ENCODE measurements at places on chromosomes 1 and 21. TPM values are rescaled to one million over a fixed set of nuclear protein-coding genes. Genes with fewer than 3 reads are reported as not detected.
A peak's percentile ranks its signal among the peaks of the same experiment; 100 is the strongest.

SPATA46 gene
- not detected for total RNA-seq

ALX3 gene
- 2.8 TPM for total RNA-seq

ASCL5 gene
- total RNA-seq, result 0.26 TPM

SLAMF1 gene
- total RNA-seq, result not detected

FAM163A gene
- total RNA-seq, result 1.5 TPM

DNA sequence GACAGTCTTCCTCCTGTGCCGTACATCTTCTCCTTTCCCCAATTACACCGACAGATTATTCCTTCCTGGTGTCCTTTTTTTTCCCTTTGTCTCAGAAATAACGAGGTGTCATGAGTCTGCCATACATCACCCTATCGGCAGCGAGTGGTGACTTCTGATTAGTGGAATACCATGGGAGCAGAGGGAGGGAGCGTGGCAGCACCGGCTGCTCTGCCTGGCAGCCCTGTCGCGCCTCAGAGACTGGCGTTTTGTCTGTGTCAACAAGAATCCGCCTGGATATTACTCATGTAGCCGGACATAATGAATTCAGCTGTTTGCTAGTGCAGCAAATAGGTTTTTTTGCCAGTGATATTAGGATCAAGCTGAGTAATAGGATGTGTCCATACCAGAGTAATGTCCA lies 51.8 kb downstream of the UTP25 start:
- DNase-seq, result no peak

DNA sequence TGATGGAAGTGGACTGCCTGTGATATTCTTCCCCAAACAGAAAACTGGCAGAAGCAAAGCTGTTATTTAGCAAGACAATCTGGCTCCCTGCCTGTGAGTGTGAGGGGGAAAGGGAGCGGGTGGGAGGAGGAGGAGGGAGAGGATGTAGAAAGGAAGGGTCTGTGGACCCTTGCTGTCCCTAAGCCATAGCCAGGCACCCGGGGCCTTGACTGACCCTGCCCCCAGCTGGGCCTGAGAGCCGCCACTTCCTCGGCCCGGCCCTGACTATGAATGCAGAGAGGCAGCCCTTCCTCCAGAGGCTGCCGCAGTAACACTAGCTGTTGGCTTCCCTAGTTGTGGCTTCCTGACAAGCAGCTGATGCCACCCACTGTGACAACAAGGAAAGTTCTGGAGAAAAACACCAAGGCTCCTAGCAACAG lies 13.9 kb downstream of the PLA2G2F start:
- no peak for DNase-seq

DNA sequence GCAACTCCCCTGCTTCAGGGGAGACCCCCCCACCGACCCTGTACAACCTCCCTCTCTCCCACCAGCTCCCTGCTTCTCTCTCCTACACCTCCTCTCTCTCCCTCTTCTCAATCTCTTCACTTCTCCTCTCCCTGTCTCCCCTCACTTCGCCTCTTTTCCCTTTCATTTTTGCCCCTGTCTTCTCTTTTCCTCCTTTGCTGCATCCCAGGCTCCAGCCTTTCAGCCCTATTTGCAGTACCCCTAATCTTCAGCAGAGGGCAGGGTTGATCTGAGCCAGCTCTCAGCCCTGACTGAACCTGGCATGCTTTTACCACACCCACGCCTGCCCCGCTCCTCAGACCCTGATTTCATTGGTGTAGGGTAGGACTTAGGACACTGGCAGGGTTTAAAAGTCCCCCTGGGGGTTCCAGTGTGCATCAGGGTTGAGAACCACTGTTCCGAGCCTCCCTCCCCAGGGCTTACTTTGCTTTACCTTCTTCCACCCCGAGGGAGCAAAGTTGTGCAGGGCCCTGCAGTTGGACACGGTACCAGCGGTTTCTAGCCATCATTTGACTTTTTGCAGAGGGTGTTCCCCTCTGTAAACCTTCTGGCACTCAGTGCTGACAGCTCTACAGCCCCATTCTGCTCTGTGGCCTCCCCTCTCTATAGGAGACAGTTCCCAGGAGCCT lies 67.3 kb upstream of the CNTN2 start:
- DNase-seq, result peak; percentile 60

DNA sequence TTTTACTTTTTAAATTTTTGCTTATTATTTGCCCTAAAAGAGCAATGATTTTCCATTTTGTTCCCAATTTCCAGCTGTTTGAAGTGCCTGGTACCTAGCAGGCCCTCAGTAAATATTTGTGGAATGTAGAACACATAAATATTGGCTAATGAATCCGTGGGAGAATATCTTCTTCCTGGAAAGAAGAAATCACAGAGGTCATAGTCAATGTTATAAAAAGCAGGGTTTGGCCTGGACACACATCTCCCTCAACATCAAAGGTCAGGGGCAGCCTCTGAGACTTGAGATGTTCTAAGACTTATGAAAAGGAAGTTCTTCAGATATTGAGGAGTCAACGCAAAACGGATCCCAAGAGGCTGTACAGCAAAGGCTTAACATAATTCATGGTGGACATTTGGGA lies 358.1 kb downstream of the HHAT start:
- no peak for DNase-seq

DNA sequence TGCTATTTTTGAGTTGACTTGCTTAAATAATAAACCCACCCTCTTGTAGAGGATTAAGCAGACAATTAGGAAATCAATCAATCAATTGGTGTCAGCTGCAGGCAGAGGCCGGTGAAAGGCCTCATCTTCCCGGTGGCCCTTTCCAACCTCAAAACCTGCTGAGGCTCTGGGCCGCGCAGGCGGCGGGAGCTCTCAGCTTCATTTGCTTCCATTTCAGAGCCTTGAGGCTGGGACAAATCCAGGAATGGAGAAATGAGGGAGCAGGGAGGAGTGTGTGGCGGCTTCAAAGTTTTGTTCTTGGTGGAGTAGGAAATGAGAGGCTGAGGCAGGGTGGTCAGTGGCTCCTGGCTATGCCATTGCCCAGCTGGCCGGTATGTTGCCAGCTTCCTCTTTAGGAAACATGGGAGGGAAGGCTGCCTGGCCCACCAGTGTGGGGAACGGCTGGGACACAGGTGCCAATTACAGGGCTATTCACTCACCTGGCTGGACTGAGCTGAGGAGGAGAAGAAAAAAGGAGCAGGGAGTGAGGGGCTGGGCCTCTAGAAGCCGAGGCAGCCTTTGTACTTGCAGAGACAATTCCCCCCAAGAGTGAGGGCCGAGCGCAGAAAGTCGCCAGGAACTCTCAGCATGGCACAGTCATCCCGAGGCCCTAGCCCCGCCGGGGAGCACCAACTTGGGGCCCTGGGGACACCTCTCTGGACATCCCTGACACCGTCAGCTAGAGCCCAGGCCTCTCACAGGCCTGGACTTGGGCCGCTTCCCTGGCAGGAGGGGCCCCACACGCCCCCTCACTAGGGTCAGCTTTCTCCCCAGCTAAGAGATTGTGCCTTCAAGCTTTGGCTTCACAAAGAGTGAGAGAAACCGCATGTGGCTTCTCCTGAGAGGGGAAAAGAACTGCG lies 4.4 kb downstream of the POU3F1 start:
- DNase-seq, result no peak

GRCh38 chr1:204697893-204698292 lies 12.4 kb upstream of the LRRN2 start:
- DNase-seq, result no peak

DNA sequence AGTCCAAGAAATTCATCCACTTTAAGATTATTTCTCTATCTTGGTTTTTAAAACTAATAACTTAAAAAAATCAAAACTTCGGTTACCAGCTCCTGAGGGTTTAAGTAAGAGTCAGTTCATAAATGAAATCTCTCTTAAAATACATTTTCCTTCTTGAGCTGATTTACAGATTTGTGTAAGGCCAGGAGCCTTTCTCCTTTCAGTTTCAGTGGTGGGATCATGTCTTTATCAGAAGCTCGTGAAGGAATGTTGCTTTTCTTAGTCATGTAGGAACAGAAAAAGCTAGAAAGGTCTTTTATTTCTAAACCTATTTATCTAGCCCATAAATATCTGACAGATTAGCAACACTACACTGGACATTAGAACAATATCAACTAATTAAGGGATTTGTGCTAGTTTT lies 390.2 kb downstream of the GPATCH2 start:
- DNase-seq, result no peak

DNA sequence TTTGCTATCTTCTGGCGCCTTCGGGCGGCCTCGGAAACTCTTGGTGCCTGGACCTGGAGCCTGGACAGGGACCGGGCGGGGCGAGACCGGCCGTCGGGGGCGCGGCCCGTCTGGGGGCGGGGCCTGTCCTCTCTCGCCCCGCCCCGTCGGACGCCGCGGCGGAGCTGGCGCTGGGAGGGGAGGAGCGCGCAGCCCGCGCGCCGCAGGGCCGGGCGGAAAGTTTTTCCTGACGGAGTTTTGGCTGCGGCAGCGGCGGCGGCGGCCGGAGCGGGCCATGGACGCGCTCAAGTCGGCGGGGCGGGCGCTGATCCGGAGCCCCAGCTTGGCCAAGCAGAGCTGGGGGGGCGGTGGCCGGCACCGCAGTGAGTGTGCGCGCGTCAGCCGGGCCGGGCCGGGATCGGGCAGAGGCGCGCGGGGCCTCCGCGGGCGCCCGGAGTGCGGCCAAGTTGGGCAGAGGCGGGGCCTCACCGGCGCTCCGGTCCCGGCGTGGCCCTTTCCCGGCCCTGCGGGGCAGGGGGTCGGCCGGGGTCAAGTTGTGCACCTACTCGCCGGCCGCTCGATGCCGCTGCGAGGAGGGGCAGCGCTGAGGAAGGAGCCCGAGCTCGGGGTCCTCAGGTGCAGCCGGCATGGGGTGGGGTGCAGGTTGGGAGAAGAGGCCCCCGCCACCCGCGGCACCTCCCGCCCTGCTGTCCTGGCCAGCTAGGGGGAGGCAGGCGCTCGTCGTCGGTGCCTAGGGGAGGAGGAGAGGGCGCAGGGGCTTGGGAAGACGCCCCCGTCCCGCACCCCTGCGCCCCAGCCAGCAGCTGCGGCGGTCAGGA lies at the start of gene LDLRAP1:
TSS of gene LDLRAP1 (plus strand) at position 182 of the 818 bp plus-strand sequence. CDS start at position 275, 93 bp downstream.
- DNase-seq, result peak; percentile 57

DNA sequence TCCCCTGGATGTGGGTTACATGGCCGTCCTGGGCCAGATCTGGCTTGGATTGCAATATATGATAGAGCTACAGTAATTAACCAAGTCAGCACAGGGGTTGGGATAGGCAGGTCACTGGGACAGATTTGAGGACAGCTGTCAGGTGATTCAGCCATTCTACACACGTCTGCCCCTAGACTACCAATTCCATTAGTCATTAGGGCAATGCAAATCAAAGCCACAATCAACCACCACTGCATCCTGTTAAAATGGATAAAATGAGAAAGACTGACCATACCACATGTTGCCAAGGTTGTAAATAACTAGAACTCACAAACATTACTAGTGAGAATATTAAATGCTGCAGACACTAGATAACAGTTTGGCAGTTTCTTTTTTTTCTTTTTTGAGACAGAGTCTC lies 16.0 kb downstream of the C21orf58 start:
- no peak for DNase-seq

Data from progenitor cell of endocrine pancreas (in vitro differentiated cells).